ENCODE measurements at places on chromosomes 2 and 18.

DNA sequence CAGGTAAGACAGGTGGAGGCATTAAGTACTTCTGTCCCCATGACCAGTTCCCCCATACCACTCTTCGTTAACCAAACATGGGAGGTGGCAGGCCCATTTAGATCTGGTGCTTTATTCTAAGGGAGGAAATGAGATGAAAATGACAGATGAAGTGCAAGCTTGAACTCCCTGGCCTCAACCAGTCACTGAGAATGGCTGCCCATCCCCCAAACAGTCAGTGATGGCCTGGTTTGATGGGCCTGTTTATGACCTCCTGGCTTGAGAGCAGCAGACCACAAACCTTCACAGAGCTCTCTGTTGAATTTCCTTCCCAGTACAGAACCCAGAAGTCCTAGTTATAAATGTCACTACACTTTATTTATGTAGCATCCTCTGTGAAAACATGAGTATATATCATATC is 31.1 kb downstream of the EPAS1 start:
- DNase-seq: no peak

DNA sequence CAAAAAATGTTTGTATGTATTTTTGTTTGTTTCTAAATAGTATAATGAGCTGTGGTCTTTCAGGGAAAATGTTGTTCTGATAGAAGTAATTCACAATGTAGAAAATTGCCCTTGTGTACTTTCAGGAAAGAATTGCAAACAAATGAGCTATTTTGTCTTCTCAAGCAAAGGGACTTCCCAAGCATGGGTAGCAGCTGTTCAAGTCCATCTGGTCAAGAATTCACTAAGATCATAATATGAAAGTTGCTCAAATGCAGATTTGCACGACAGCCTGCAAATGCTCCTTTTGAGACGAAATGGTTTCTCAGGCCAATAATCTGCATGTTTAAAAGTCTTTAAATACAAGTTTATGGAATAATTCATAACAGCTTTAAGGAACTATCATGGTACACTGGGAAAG is 51.9 kb upstream of the HNMT start:
- DNase-seq: no peak

DNA sequence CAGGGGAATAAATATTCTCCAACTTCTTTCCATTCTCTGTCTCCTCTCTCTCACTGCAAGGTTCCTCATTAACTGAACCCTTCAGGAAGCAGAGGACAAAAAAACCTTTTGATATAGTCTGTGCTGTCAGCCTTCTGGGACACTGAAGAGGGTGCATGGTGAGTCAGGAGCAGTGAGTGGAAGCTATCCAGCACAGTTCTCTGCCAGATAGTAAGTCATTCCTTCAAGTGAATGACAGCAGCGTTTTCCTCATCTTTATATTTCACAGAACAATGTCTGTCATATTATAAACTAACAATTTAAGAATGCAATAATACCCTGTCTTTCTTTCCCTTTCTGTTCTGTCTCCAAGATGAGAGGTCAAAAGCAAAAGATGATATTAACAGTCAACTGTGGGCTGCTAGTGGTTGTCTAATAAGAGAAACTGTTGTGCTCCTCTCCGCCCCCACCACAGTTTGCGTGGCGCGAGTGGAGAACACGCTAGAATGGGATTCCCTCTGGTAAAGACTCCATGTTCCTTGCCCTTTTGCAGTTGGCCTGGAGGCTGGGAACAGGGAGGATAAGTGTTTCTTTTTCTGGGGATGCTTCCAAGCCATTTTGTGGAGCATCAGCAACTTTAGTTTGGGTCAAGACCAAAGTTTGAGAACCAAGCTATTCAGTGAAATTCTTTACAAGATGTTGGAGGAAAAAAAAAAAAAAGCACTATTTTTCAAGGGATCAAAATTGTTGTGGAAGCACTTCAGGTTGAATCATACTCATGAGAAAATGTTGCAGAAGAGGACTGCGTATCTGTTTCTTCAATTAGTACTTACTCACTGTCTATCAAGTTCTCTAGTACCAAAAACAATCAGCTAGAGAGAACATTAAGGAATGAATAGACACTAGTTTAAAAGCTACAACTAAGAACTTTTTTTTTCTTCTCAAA is 430.2 kb downstream of the SETBP1 start:
- DNase-seq: peak; percentile 39

GRCh38 chr2:129001926-129002325 is 683.3 kb upstream of the HS6ST1 start:
- no peak for DNase-seq

DNA sequence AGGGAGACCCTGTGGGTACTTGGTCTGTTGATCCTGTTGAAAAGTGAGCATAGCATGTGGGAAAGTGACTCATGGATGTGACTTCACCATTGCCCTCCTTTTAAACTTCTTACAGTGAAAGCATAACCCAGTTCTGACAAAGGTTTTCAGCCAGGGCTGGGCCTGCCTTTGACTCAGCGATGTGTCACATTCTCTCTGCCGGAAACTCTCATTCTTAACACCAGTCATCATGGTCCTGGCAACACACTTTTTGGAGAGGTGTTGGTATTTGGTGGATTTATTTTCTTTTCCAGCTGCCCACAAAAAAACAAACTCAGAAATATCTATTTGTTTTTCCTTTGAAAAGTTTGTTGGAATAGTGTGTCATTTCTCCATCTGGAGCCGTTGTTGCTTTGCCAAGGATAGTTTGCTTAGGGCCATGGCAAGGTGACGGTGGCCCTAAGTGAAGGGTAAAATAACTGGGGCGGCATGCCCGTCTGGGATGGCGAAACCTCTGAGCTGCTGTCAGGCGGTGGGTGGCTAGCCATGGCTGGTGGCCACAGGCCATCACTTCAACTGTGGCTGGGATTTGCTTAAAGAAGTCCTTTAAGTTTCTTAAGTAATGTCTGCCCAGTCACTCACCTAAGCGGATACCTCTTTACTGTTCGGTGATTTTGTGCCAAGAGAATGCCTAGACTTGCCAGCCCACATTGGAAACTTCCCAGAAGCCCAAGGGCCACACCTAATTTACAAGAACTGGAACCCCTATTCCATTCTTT is 123.3 kb downstream of the LTBP1 start:
- DNase-seq: no peak

Measured in suppressor macrophage (primary cell).